ENCODE measurements at places on chromosomes 1 and 21. TPM values are rescaled to one million over a fixed set of nuclear protein-coding genes. Genes with fewer than 3 reads are reported as not detected.

DNA sequence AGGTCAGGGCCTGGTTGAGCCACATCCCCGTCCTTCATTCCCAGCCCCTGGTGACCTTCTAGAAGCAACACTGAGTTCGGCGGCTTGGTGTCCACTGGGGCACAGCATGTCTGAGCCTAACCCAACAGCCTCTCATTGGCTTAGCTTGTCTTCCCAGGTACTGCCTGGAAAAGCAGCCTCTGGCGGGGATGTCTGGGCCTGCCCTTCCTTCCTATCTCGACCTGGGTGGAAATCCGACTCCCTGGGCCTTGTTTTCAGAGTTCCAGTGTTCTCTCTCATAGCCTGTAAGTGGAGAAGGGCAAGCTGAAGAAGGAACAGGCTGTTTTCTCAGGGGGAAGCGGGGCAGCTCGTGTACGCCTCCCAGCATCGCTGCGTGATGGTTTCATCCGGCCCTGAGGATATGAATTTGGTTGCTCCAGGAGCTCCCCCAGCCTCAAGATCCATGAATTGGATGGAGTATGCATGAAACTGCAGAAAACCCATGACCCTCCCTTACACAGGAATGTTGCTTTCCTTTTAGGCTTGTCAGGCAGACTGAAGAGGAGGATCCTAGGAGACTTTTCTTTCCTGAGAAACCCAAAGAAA, 116.5 kb upstream of the IRF2BP2 start:
- DNase-seq: no peak

Gene DCST1
- not detected for polyA plus RNA-seq

- DNase-seq: peak; percentile 67
Observed at GRCh38 chr1:185317034-185317885, at the start of gene IVNS1ABP. Gene IVNS1ABP, minus strand, starts transcription at chr1:185317243. Its CDS starts 7,750 bp downstream, at chr1:185309493.

DNA sequence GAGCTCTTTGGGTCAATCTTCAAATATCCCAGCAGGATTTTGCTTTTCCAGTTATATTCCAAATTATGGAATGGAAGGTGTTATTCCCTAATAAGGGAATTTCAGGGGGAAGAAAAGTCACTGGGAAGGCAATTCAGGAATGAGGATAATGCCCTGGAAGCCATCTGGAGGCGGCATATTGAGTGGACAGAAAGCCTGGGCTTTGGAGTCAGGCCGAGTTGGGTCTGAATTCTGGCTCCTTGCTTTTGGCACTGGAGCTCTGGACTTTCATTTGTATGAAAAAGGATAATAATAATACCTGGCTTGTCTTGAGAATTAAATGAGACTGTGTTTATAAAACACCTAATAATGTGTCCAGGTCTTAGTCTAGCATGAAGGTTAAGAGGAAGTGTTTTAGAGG, 16.5 kb downstream of the GREM2 start:
- no peak for DNase-seq

Gene CFHR4
- polyA plus RNA-seq: not detected

Gene ZMYM4
- polyA plus RNA-seq: 19.2 TPM

Gene C8A
- polyA plus RNA-seq: not detected

- DNase-seq: no peak
Observed at GRCh38 chr1:58754073-58754613, 29.7 kb downstream of the JUN start.

GRCh38 chr1:81597720-81598426, 202.9 kb upstream of the ADGRL2 start:
- DNase-seq: no peak

Gene CLDN17
- polyA plus RNA-seq: not detected

Gene C1orf74
- polyA plus RNA-seq: 1.3 TPM

DNA sequence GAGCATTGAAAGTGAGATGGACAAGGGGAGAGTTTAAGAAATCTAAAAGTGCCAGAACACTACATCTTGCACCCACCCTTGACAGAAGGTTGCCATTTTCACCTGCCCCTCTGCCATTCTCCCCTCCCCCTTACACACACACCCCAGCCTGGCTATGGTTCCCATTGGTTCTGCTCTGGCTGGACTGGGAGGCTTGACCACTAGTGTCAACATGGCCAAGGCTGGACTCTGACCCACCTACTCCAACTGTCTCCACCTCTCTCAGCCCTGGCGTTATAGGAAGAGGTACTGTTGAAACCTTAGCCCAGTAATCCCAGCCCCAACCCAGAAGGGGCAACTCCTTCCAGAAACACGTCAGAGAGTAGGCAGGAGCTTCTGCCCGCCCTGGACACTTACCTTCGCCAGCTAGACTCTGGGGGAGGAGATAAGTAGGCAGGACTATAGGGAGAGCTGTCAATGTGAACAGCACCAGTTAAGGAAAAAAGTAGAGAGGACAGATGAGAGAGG, 4.5 kb downstream of the CRTC2 start:
- no peak for DNase-seq

DNA sequence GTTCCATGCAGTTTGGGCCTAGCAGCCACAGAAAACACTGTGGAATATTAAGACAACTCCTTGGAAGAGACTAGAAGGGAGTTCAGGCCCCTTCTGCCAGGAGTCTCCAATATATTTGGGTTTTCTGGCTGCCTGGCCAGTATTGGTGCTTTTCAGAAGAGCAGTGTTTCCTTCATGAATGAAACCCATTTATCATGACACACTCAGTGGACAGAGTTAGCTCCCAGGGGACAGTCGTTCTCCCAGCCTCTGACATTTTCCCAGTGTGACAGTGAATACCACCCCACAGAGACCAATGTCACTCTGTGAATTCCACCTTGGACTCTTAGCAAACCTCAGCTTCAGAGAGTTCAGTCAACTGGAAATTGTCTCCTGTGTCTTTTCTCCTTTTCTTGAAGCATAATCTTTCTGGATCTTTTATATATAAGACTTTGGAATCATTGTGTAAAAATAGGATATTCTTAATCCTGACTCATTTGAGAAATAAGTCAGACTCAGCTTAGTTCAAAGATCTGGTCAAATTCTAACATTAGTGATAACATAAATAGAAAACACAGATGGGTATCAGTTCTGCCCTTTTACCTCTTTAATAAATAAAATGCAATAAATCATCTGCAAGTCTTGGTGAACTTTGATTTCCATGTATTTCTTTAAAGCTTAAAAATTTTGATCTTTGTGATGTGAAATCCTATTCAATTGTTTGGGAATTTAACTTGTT, 40.4 kb downstream of the GNG12 start:
- DNase-seq: no peak

- no peak for DNase-seq
Observed at GRCh38 chr1:212686069-212686468, 13.6 kb downstream of the BATF3 start.

DNA sequence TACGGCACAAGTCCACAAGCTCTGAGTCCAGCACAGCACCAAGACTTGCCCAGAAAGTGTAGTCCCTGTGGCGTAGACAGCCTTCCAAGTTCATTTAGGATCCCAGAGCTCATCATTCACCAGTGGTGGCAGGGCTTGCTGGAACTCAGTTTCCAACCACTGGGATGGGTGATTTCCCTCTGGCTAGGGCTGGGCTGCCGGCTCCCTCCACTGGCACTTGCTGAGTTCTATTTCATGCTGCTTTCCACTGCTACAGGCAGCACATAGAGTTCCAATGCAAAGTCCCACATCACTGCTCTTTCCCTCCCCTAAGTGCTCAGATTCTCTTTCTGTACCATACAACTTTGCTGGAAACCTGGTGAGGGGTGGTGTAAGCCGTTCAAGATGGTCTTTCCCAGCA, 510.3 kb upstream of the TMPRSS15 start:
- DNase-seq: no peak

DNA sequence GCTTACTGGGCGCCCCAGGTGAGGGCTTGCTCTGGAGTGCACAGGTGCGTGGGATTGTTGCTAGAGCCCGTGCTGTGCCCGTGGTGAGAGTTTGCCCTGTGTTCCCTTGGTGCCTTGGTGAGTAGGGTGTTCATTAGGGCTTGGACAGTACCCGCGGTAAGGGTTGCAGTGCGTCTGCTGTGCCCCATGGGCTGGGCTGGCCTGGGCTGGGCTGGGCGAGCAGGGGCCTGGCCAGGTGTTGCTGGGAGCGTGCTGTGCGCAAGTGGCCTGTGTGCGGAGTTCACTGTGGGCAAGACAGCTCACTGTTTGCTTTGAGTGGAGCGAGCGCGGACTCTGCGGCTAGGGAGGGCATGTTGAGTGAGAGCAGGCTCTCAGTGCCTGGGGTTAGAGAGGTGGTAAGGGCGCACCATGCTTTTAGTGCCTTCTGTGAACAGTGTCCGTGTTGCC, 725 bp downstream of the CR1L start:
- no peak for DNase-seq

GRCh38 chr1:50742523-50742922, 217.5 kb downstream of the FAF1 start:
- no peak for DNase-seq
